ENCODE measurements at places on chromosomes 3 and 15.

DNA sequence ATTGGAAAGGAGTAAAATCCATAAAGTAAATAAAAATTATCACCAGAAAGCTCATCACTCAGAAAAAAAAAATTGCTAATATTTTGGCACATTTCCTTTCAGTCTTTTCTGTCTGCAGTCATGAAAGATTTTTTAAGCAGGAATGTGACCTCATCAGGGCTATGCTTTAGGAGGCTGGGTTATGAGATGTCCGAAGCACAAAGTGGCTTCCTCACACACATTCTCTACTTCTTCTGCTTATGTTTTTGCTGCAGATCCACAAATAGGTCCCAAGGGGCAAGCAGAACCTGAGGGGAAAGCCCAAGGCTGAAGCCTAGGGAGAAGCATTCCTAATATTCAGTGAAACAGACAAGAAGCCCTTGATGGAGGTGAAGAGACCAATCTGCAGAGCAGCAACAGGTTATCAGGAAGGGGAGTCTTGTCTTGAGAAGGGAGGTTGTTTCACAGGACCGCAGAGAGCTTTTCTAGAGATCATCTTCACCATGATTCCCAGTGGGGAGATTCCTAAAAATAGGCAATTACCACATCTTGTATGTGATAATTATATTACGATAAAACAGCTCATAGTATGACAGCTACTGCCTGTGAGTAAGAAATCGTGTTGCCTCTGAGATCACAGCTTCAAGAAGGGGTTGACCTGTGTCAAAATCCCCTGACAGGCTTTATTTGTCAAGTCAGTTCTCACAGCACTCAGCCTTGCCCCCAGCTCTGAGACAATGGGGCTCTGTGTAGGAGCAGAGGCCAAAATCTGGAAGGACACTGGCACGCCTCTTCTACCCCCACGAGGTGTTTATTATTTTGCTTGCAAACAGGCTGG lies 60.5 kb downstream of the IGF2BP2 start:
- no peak for DNase-seq

- no peak for DNase-seq
Measured at GRCh38 chr3:22175947-22176346, 424.9 kb upstream of the ZNF385D start.

GRCh38 chr3:123876858-123877257 lies 7.3 kb downstream of the MYLK start:
- no peak for DNase-seq

- DNase-seq, result no peak
Measured at GRCh38 chr15:52546031-52546751, 17.5 kb upstream of the MYO5A start.

DNA sequence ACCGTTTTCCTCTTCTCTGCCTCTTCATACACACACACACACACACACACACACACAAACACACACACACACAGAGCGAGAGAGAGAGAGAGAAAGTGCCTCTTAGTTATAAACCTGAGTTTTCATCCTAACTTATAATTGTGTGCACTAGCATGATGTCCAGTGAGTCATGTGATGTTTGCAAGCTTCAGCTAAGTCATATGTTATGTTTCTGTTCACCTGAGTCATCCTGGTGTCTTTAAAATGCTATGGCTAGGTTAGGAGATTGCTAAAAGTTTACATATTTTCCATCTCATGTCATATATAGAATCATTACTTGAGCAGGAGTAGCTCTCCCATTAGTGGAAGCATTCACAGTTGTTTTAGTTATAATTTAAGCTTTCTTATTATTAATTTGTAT lies 155.8 kb downstream of the EPHA6 start:
- no peak for DNase-seq

GRCh38 chr15:42365921-42366550 lies 6.7 kb downstream of the CAPN3 start:
- DNase-seq, result no peak

DNA sequence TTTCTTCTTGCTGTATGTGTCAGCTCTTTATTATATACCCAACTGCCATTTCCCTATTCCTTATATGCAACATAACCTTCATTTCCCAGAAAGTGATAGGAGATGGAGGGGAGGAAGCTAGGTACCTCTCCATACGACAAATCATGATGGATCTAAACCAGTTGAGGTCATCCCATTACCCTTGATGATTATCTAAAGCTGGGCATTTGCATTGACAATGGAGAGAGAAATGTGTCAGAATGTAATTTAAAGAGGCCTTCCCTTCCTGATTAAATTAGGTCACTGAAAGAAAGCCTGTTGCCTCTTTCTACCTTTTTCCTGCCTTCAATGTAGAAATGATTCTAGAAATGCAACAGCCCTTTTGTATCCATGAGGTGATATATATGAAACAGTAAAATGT lies 81.9 kb downstream of the SUCNR1 start:
- no peak for DNase-seq

DNA sequence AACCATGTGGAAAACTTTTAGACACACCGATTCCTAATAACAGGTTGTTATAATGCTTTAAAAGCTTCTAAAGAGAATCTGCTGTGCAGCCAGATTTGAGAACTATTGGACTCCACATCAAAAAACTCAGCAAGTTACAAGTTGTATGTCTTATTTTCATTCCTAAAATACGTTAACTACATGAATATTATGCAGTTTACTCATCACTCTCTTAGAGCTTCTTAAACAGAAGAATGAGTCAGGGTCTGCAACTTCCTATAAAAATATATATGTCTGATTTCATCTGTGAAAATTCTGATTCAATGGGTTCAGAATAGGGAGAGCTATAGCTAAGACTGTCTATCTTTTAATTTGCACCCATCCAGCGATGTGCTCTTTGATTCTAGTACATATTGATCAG lies 244.2 kb upstream of the EPHA3 start:
- DNase-seq, result no peak

DNA sequence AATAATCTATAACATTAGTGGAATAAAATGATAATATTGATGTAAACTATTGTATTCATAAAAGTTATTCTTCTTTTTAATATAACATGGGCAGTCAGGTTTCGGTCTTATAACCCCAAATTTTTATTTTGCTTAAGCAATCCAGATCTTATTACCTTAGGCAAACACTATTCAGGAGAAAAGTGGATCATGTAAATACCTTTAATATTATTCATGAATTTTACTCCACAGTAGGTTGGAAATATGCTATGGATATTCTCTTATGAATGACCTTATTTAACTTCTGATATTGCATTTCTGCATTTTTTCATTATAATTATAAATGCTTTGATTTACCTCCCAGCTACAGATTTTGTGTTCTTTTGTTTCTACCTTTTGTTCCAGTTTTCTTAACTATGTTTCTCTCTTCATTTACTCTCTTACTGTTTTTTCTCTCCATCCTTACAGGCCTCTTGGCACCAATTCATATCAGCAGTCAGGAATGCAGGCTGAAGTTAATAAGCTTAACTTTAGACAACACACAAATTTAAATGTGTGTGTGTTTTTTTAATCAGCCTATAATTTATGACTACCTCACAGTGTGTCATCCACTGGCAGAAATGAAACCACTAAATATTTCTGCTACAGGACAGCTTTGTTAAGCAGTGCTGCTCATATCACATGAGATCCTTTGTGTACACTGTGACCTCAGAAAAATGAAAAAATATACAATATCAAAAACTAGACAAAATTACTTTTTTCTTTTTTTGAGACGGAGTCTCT lies 111.0 kb downstream of the NSUN3 start:
- no peak for DNase-seq

GRCh38 chr3:21781355-21781754 lies 30.3 kb upstream of the ZNF385D start:
- no peak for DNase-seq

DNA sequence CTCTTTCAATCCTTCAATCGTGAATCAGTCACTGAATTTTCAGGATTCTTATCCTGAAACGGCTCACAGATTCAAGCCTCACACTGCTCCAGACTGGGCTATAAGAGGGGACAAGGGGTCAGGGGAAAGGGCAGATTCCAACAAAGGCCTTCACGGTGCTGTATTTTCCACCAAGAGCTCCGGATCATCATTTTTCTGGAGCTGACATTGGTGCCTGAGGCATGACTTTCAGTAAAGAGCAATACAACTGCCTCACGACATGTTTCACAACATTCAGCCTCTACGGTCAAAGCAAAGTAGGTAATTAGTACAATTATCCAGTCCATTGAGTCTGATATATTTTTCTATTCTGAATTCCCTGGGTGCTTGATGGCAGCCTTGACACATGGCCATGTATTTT lies 185.0 kb upstream of the PRICKLE2 start:
- DNase-seq, result no peak

DNA sequence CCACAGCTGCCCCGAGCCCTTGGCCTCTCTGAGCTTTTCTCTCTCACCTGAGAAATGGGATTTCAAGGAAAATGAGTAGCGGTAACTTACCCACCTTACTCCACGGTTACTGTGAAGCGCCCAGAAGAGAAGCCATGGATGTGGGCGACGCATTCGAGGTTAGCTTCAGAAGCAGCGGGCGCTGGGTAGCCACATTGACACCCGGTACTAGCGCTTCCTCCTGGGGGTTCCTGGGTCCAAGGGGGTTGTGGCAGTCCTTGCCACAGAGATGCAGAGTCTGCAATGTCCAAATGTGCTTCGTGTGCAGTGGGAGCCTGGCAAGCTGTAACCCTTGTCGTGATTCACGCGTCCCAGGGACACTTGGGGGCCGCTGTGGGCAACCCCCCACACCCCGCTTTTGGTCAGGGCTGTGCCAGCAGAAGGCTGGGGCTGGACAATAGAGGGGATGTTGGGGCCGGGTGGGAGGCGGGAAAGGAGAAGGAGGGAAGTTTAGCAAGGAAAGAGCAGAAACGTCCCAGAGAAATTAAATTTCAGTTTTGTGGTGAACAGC lies 41.4 kb upstream of the FURIN start:
- DNase-seq, result no peak

DNA sequence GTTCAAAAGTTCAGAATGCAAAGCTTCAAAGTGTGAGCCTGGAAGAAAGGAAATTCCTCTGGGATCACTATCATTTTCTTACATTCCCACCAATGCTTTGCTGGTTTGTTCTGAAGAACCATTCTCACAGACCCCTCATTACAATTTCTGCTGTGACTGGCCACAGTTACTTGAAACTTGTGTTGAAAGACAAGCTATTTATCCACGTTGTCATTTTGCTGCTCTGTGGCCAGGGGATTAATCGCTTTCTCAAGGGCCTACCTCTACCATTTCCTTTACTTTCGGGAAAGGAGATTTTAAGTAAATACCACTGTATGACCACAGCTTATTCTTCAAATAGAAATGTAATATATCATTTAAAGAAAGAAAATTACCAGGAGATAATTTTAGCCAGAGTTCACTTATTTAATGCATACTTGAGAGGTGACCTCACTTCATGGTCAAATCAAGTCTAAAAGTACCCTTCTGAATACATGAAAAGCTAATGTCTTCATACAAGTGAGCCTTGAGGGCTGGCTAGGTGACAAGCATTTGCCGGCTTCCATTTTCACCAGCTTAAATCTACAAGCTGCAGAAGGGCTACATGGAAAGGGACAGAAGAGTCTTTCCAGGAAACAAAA lies 69.8 kb upstream of the ROBO2 start:
- no peak for DNase-seq

GRCh38 chr15:67509918-67510317 lies 11.0 kb upstream of the C15orf61 start:
- no peak for DNase-seq

Measured in D721Med (cell line).